ENCODE measurements at places on chromosomes 7 and 10.

GRCh38 chr7:54680377-54681005, 78.5 kb downstream of the SEC61G start:
- DNase-seq, result no peak

- no peak for DNase-seq
Measured at GRCh38 chr7:45660201-45660900, 86.2 kb downstream of the ADCY1 start.

GRCh38 chr10:3740157-3740871, 44.7 kb downstream of the KLF6 start:
- DNase-seq, result no peak

DNA sequence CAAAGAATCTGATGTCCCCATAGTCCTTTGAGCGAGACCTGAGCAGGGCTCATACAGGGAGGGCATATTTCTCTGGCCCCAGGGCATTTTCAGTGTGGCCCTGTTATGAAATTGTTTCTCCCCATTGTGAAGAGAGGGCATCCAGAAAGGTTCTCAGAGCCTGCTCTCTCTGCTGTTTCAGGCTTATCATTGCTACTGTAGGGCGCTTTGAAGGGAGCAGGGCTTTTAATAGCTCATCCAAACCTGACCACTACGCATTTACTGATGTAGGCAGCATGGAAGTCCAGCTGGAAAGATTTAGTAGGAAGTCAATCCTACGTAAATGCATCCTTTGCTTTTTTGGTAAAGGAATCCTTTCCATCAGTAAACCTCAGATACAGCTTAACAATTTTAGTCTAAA, 68.1 kb downstream of the PRPF18 start:
- no peak for DNase-seq

- no peak for DNase-seq
Measured at GRCh38 chr10:71779641-71780040, 6.3 kb upstream of the VSIR start.

DNA sequence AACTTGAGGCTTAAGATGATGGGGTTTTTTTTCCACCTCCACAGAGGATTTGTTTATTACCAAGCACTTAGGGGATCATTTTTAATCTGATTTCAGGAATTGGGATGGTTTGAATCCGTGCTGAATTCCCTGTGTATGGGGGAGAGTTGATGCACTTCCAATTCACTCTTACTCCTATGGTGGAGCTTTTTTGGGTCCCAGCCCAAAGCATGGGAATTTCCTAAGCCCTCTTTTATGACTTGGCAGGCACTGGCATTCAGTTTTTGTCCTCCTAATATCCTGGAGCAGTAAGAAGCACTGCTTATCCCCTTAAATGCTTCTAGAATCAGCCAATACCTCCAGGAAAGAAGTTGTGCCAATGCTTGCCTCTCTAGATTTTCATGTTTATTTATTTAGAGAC, 78.7 kb downstream of the HYCC1 start:
- no peak for DNase-seq

- no peak for DNase-seq
Measured at GRCh38 chr10:99456931-99457288, 26.5 kb upstream of the GOT1 start.

DNA sequence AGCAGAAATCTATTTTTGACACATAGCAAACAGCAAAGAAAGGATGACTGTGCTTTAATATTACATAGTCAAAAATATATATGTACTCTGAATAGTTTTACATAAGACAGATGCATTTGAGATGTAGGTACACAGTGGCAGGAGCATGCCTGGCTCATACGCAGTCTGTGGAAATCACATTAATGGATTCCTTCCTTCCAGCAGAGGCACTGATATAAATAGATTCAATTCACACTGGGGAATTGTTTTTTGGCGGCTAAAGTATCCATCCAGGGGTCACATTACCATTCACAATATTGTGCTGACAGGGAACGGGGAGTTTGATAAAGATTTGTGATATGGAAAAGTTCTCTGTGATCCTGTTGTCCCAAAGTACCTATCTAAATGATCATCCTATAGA, 72.5 kb upstream of the AGR3 start:
- DNase-seq, result no peak
